ENCODE measurements at places on chromosomes 7 and 10. TPM values are rescaled to one million over a fixed set of nuclear protein-coding genes. Genes with fewer than 3 reads are reported as not detected.

SEMA3D gene
- 0.64 TPM for total RNA-seq

- H3K4me1 ChIP-seq: no peaks in the 10 kb centered on the region
- H3K27ac ChIP-seq: no peak overlapping the region
- H3K27me3 ChIP-seq: peaks cover 1% of the 10 kb centered on the region
- H3K36me3 ChIP-seq: no peaks in the 10 kb centered on the region
- no peak for DNase-seq
Observed at GRCh38 chr7:115748123-115748738, 282.3 kb downstream of the TFEC start.

C10orf105 gene
- total RNA-seq: 0.33 TPM

- no peak for DNase-seq
- peaks cover 21% of the 10 kb centered on the region for H3K36me3 ChIP-seq
- no peak overlapping the region for H3K27ac ChIP-seq
- H3K4me1 ChIP-seq: peaks cover 3% of the 10 kb centered on the region
- no peaks in the 10 kb centered on the region for H3K27me3 ChIP-seq
- no peak overlapping the region for H3K4me3 ChIP-seq
Observed at GRCh38 chr10:15814565-15814964, 45.7 kb downstream of the MINDY3 start.
